ENCODE measurements at places on chromosomes 3 and 15. TPM values are rescaled to one million over a fixed set of nuclear protein-coding genes. Genes with fewer than 3 reads are reported as not detected.
A peak's percentile ranks its signal among the peaks of the same experiment; 100 is the strongest.

GRCh38 chr15:52164631-52165265 is 26.4 kb downstream of the GNB5 start:
- no peak for DNase-seq

DNA sequence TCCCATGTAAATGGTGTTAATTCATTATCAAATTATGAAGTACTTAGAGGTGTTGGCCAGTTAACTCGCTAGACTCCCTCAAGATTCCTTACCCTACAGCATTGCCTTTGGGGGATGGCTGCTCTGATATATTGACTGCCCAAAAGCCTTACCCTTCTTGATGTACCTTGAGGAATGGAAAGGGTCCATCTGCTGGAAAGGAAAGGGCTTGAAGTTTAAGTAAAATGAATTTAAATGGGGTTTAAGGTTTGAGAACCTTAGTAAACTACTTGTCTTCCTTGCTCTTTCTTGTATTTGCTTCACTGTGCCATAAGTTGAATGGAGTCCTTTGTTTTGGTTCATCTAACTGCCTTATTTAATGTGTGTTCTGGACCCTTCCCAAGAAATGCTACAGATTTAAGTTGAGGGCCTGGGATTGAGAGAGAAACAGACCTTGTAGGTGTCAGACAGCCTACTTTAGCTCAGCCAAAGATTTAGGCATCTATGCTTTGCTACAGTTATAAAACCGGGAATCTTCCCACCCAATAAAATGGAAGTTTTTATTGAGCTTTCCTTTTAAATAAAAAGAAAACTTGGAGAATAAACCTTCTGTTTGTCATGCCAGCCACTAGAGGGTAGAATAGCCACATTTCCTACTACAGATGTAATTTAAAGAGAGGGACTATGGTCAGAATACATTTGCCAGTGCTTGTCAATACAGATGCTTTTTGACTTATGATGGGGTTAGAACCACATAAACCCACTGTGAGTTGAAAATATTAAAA is 25.3 kb downstream of the CMSS1 start:
- DNase-seq = peak; percentile 41

DNA sequence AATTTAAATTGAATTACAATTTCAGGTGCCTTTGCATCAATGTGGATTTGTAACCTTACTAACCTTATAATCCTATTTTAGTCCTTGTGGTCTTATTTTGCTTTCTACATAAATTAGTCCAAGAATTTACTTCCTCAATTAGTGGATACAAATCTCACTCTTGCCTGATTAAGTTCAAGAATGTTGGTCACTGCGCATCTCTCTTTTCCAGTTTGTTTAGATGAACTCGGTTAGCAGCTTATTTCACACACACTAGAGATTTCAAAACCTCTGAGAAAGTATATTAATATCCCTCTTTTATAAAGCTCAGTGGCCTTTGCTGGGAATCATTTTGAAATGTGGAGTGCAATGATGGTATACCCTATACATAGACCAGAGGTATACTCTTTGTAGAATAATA is 243.4 kb downstream of the DTWD1 start:
- no peak for DNase-seq

GRCh38 chr3:180563406-180563805 is 38.6 kb upstream of the TTC14 start:
- no peak for DNase-seq

- no peak for DNase-seq
Measured at GRCh38 chr3:148367756-148368155, 329.9 kb upstream of the AGTR1 start.

DNA sequence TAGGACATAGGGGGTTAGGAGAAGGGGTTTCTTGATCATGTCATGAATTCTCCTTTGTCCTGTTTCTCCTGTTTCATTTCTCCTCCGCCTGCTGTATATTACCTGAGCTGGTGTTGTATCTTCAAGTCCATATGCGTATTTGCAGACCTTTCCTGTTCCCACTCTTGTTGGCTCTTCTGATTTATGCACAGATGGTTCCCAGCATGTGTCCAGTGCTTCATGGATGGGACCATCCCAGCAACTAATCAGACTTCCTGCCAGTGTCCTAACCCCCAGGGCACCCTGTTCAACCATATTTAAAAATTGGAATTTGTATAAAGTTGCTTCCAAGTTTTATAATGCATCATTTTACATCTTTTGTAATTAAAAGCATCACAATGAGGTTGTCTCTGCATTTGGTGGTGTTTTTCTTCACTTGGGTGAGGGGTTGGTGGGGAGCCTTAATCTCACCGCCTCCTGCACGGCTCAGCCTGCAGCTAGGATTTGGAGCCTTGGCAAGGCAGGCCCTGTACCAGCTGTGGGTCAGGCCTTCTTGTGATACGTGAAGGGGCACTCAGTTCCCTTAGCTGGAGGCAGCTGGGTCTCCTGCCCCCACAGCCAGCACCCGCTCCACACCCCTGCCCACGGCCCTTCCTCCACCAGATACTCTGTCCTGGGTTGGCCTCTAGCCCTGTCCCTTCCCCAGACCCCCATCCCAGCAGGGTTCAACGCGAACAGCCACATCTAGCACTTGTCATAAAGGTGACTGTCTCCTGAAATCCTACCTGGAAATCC is 72.0 kb upstream of the BLM start:
- no peak for DNase-seq

DNA sequence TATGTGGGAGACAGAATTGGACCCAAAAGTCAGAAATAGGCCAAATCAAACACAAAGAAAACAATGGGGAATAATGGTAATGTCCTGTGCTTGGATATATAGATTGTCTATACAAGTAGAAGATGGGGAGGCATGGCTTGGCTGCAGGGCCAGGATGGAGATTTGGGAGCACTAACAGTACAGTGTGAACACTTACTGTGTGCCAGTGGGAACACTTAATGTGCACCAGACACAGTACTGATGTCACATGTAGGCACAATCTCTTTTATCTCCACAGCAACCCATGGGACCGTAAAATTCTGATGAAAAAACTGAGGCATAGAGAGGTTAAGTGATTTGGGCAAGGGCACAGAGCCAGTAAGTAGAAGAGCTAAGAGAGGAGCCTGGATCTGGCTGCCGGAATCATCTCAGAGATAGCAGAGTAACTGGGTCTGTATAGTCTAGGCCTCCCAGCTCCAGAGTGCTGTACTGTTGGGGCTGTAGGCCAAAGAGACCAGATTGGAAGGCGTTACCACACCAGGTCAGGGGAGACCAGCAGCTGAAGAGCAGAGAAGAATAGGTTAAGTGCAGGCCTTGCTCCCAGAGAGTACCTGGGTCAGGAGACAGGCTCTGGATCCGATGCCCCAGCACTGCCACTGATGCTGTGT is 63.3 kb downstream of the RLBP1 start:
- DNase-seq = no peak

DNA sequence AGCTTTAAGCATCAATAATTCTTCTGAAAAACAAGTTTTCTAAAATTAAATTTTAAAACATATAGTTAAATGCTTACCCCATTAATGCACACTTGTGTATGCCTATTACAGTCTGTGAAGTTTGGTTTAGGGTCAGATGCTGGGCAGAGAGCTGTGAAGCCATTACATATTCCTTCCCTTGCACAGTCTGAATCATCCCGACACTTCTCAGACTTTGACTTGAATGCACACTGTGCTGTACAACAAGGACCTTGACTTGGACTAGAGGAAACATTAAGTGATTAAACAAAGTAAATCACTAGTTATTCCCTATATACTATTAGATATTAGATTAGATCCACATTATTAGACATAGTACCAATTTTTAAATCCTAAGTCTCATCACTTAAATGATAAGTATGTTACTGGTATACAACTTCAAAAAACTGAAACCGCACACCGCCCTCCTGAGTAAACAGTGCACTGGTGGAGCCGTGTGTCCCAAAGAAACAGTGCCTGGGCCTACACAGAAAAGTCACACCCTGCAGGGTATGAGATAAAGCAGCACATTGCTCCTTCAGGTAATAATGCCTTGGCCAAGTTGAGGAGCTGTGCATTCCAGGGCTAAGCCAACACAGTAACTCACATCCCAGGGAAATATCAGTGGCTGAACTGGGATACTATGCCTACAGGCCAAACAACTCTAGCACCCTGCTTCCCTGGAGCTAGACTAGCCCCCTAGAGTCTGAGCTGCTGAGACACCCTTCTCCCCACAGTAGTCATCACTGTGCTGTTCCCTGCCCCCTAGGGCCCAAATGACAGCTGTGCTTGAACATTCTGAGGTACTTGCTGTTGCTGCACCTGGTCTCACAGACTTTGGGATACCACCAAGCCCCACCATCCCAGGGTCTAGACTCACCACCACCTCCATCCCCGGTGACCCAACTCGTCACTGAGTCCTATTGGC is 137.5 kb downstream of the ADAM10 start:
- no peak for DNase-seq

- no peak for DNase-seq
Measured at GRCh38 chr3:10162185-10162584, 2.5 kb upstream of the IRAK2 start.

GRCh38 chr15:31238906-31239305 is 87.7 kb upstream of the KLF13 start:
- DNase-seq = no peak

GRCh38 chr3:69867941-69868505 is 128.8 kb downstream of the MITF start:
- no peak for DNase-seq

DNA sequence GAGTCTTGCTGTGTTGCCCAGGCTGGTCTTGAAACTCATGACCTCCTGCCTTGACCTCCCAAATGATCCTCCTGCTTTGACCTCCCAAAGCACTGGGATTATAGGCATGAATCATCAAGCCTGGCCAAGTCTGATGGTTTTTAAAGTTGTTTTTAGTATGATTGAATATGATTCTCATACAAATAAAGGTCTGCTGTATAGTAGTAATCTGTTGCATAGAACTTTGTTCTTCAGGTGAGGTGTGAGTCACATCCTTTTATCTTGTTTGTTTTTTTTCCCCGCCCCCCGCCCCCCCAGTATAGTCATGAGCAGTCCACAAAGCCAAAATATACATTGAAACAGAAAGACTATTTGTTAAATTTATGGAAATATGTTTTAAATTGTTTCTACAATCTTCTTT is 39.0 kb downstream of the UBE2E2 start:
- DNase-seq = no peak

DNA sequence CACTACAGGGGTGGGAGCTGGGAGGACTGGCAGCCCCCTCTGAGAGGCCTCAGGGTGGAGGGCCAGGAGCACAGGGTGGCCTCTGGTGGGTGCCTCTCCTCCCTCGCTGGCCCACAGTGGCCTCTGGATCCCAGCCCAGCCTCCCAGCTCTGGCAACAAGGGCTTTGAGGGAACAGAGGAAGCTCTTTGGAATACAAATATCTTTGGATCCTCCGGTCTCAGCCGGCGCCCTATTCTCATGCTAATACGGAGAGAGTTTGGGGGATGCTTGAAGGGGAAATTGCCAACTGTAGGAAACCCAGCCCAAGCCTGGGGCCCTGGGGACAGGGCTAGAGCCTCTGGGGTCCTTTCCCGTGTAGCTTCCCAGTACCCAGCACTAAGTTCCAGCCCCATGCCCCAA is 33.4 kb upstream of the INSYN1 start:
- DNase-seq = peak; percentile 66

- DNase-seq = no peak
Measured at GRCh38 chr15:35067496-35068347, 17.4 kb downstream of the NANOGP8 start.

The CEMIP gene
- total RNA-seq = not detected

The MRPS22 gene
- total RNA-seq = 85.8 TPM

The DLL4 gene
- total RNA-seq = 0.12 TPM

The SLC35G2 gene
- 0.43 TPM for total RNA-seq

The CCR9 gene
- not detected for total RNA-seq

The IRAK2 gene
- total RNA-seq = 0.26 TPM
